ENCODE measurements at places on chromosomes 1 and 21.

GRCh38 chr1:20507248-20507563 lies 745 bp downstream of the MUL1 start:
- no peak for DNase-seq

GRCh38 chr1:44515416-44515815 lies 110.4 kb downstream of the RNF220 start:
- DNase-seq: no peak

GRCh38 chr1:241531195-241532161 lies 700 bp upstream of the KMO start:
- DNase-seq: peak; percentile 41

DNA sequence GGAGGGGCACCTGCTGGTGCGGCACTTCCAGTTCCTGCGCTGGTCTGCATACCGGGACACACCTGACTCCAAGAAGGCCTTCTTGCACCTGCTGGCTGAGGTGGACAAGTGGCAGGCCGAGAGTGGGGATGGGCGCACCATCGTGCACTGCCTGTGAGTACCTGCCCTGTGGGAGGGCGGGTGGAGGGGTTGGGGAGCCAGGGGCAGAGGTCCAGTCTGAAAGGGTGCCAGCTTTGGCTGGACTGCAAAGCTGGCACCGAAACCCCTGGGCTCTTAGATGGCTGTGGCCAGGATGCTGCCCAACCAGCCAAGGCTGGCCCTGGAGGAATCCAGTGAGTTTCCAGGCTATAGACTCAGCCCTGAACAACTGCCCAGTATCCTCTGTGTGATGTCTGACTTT lies 87.3 kb downstream of the PTPRU start:
- DNase-seq: no peak

DNA sequence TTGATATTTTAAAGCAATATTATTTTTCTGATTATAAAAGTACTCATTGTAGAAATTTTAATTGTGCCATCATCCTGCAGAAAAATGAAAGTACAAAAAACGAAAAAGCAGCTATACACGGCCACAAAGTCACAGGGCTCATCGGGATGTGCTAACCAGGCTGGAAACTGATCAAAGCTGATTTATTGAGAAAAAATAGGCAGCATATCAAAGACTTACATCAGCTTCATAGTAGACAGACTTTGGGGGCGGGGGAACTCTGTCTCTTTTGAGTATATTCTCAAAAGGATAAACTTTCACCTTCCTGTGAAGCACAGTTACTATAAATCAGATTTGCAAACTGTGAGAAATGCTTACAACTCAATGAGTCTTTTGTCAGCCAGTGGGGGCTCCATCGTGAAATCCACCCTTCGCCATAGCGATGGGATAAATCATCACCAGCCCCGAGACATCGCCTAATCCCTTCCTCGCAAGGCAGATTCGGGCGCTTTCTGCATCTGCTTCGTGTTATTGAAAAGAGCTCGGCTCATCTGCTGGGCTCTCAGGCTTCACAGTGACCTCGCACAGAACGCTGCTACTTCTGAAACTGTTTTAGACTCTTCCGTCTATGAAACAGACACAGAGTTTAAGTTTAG lies 69.2 kb upstream of the ERG start:
- DNase-seq: no peak

DNA sequence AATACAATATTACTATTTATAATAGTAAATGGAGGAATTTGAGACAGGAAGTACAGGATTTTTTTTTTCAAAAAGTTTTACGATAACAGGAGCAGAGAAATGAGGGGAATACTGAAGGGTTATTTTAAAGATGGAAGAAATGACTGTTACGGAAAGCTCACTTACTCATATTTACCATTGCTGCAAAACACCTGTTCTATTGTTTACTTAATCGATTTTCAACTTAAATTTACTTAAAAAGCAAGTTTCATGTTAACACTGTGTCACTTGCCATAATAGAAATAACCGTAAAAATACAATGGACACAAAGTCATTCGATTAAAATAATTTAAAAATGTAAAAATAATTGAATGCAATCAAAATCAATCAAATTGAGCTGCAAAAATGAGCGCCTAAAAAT lies 3.4 kb upstream of the EXO1 start:
- no peak for DNase-seq

- no peak for DNase-seq
These were observed 17.7 kb upstream of the NTPCR start for GRCh38 chr1:232932486-232933425.

- DNase-seq: no peak
These were observed 455.2 kb downstream of the LTN1 start for GRCh38 chr21:28537371-28538079.

DNA sequence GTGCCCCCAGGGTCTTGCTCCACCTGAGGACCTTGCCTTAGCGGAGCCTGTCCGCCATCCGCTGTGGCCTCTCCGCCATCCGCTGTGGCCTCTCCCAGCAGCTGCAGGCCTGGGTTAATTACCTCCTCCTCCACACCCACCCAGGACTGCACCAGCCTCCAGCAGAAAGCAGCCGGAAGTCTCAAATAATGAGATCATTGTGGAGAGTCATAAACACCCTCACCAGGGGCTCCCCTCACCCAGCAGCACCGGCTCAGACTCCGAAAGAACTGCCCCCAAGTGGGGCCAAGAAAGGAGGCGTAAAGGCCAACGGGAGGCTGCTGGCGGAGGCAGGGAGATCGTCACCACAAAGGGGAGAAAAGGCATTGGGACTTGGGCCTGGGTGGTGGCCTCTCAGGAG lies 10.7 kb upstream of the GPR153 start:
- DNase-seq: no peak

DNA sequence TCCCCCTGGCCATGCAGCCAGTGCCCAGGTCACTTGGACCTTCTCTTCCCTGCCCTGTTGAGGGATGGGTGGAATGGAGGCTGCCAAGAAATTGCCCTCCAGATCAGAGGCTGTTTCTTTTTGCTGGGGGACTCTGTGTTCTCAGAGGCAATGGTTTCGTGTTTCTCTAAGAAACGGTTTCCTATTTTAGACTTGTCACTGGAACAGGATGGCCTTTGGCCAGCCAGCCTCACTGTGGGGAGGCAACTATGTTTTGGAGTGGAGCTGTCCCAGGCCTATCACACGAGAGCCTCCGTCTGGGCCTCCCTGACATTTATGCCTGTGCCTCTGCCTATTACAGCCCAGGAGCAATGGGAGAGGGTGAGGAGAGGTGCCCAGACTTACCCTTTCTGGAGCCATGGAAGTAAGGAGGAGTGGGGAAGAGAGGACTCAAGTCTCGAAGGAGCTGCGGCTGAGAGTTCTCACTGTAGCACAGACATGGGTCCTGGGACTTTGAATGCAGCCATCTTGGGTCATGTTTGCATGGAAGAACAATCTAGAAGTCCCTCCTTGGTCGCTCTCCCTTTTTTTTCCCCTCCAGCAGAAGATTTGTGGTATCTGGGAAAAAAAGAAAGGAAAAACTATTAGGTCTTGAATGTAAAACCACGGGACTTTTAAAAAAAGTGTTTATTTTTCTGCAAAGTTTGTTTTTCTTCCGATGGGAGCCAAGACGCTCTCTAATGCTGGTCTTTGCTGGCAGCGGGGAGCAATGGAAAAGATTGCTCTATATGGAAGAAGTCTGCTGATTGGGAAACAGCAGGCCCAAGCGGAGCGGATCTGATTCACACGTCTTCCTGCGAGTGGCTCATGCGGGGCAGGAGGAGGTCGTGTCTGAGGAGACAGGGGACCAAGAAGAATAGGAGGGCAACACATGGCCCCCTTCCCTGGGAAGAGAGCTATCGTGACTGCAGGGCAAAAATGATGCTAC lies 219.2 kb downstream of the FOXD2 start:
- no peak for DNase-seq

DNA sequence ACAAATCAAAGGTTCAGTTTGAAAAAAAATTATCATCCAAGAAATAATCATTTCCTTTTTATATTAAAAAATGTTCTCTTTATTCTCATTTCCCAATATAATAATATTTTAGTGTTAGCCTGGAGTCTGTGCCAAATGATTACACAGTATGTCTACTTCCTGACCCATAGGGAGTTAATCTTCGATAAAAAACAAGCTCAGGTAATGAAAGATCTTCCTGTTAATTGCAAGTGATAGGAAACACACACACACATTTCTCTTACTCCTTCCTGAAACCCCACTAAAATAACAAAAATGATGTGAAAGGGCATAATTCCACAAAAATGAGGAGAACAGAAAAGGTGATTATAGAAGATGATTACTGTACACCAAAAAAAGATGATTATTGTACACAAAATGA lies 123.5 kb upstream of the CXADR start:
- no peak for DNase-seq

GRCh38 chr1:161044908-161045735 lies 655 bp downstream of the USF1 start:
- DNase-seq: peak; percentile 85

- DNase-seq: no peak
These were observed 34.3 kb downstream of the SMG7 start for GRCh38 chr1:183506561-183506960.

DNA sequence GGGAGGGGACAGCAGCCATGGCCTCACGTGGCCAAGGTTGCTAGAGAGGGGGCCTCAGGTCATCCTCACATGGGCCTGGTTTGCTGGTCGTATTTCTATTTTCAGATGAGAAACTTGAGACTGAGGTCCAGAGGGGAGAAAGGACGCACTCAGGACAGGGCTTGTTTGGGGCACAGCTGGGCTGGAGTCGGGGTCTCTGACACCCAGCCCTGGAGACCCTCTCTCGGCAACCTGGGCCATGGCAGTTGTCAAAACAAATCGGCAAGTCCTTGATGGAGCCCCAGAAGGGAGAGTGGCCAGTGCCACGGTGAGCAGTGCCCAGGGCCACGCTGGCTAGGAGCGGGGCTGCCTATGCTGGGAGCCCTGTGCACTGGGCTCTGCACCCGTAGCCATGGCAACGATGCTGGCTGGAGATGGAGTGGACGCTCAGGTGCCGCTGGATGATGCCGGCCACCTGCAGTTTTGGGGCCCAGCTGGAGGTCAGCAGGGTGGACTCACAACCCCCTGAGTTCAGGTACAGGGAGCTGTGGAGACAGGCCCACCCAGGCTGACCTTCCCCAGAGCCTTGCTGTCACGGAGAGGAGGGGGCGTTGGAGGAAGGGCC lies 11.1 kb downstream of the LRRC3 start:
- no peak for DNase-seq

- no peak for DNase-seq
These were observed 22.0 kb downstream of the SMAP2 start for GRCh38 chr1:40395190-40396175.

DNA sequence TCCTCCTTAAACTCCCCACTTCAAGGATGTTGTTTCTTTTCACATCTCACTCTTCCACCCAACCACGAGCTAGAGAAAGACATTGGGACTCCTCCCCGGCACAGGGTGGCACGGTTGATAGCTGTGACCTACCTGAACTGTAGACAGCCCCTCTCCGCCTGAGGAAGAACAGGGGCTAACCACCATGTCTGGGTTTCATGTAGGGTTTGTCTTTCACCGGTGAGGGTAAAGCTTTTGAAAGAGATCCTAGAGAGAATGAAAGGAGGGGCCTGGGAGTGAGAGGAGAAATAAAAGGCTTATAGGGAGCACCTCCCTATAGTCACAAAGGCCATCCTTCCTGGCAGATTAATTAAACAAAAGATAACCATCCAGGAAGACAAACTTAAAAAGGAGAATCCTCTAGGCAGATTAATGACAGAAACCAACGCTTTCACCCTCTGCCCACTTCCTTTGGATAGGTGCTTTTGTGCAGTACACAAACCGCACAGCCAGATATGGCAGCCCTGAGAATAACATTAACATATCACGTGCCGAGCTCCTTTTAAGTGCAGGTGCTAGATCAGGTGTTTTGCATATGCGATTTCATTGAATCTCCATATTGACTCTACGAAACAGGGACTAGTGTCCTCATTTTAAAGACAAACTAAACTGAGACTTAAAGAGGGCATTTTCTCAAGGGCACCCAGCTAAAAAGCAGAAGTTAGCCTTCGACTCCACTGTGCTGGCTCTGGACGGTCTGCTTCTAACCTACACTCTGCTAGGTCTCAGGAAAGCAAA lies 178.1 kb upstream of the RUNX1 start:
- no peak for DNase-seq

DNA sequence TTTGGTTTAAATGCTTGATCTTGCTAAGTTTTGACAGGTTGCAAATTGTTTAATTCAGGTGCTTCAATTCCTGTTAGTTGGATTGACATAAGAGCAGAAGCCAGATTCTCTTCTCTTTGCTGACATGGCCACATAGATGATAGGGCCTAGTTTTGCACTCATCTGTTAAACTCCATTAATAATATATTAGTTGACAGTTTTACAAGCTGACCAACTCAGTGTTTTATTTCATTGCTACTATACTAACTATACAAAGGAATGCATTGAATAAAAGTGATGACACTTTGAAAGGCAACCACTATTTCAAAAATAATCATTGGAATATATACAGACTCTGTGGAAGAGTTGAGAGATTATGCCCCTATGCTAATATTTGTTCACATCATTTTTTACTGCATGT lies 255.6 kb upstream of the DPYD start:
- no peak for DNase-seq

DNA sequence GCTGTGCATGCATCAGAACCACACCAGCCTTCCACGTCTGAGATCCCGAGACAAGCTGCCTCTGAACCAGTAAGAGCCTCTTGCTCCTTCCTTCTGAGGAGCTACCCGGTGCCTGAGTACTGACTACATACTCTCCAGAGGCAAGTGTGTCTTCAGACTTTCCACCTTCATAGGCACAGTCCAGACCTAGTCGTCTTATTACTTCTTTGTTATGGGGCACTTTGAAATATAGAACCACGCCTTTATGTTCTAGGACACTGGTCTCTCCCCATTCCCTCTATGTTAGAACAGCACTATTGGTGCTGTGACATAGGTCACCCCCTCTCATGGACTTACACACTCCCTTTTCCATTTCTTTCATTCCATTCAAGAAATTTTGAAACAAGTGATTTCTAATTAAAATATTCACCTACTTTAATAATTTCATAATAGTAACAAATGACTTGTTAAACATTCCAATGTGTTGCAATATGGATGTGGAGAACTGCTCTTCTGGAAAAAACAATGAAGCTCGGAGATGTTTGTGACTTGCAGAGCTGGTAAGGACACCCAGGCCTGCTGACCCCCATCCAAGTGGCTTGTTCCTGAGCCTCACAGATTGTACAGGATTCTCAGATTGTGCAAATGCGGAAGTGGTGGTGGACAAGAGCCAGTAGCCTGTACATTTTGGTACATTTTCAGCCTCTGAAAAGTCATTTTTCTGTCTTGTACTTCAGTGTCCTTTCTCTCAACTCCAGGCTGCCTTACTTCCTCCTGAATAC lies 76.1 kb upstream of the SIPA1L2 start:
- no peak for DNase-seq

- no peak for DNase-seq
These were observed 156.3 kb downstream of the SMYD3 start for GRCh38 chr1:246350745-246351144.
